ENCODE measurements at places on chromosomes 6 and 20. TPM values are rescaled to one million over a fixed set of nuclear protein-coding genes. Genes with fewer than 3 reads are reported as not detected.

The SOX18 gene
- not detected for polyA plus RNA-seq

The EYA4 gene
- polyA plus RNA-seq = not detected

The RNF217 gene
- not detected for polyA plus RNA-seq

The FUCA2 gene
- polyA plus RNA-seq = 17.5 TPM

The ZNF165 gene
- 4.8 TPM for polyA plus RNA-seq

The HRH3 gene
- not detected for polyA plus RNA-seq

The TFAP2A gene
- not detected for polyA plus RNA-seq

The RNF144B gene
- 5.5 TPM for polyA plus RNA-seq

The CNR1 gene
- 2.4 TPM for polyA plus RNA-seq

The KCNK15 gene
- not detected for polyA plus RNA-seq

The PPIL6 gene
- polyA plus RNA-seq = 2.2 TPM

All from naive B cell (primary cell).